ENCODE measurements at places on chromosomes 5 and 9.

GRCh38 chr9:17528859-17529258, 50.0 kb upstream of the SH3GL2 start:
- H3K27ac ChIP-seq: no peak overlapping the region
- H3K4me1 ChIP-seq: no peaks in the 10 kb centered on the region
- H3K36me3 ChIP-seq: no peaks in the 10 kb centered on the region
- no peak overlapping the region for H3K4me3 ChIP-seq
- no peak for DNase-seq

DNA sequence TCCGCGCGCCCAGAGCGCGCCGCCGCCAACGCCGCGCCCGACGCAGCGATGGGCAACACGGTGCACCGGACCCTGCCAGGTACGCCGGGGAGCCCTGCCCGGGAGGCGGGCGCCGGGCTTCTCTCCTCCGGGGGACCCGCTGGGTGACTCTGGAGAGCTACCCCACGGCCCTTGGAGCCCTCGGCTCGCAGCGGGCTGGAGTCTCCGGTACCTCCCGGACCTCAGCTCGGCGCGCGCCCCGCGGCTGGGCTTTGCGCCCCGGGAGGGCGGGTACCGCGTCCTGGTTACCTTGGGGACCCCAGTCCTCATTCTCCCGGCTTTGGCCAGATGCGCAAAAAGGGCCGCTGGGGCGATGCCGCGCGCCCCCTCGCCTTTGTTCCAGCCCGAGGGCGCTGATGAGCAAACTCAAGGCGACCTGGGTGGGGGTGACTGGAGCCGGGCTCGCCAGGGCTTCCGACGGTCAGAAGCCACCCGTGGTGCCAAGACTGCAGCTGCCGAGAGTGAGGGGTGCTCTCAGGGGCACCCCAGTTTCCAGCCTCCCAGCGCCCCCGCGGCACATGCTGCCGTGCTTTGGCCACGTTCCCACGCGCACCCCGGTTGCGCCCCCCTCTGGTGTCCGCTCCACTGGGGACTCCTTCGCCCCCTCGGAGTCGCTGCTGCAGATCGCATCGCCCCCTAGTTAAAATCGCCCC, 442 bp downstream of the NEURL1B start:
- H3K4me1 ChIP-seq: peaks cover 14% of the 10 kb centered on the region
- H3K4me3 ChIP-seq: peak overlapping the region; percentile 46
- H3K36me3 ChIP-seq: peaks cover 10% of the 10 kb centered on the region
- peaks cover 32% of the 10 kb centered on the region for H3K27me3 ChIP-seq
- peak overlapping the region; percentile 33 for H3K27ac ChIP-seq

DNA sequence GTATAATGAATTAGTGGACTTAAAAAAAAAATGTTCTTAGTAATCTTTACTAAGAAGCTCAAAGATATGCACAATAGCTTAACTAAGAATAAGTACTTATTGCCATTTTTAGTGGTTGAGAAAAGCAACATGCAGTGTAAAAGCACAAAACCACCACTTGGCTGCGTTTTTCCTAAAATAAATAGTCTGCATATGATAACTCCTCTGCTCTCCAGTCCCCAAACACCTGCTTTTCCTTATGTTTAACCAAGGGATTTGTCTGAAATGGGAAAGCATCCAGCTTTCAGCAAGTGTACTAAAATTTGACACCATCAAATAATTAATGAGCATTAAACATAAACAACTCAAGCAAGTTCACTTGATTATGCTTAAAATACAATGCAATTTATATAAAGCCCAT, 41.4 kb downstream of the PSIP1 start:
- no peak overlapping the region for H3K4me3 ChIP-seq
- no peaks in the 10 kb centered on the region for H3K27me3 ChIP-seq
- no peak overlapping the region for H3K27ac ChIP-seq

DNA sequence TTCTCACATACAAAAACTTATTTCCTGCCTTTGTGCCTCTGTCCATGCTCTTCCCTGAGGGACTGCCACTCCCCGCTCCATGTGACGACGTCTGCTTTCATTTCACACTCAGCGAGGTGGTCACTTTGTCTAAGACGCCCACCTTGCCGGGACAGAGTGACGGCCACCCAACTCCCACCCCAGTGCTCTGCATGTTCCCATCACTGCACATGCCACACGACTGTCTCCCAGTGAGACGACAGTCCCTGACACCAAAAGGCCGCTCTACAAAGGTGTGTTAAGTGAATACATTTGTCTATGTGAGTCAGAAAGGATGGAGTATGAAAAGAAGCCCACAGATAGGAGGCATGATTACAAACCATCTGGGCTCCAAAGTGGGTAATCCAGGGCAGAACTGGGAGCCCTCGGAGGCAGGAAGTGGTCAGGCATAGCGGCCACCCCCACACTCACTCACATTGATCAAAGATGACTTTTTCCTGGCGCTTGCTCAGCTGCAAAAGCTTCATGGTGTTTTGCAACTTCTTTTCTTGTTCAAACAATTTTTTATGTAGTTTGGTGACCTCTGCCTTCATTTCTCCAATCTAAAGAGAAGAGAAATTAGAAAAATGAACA, 185.8 kb downstream of the CDK5RAP2 start:
- peak overlapping the region; percentile 56 for H3K27ac ChIP-seq
- peak; percentile 29 for DNase-seq
- no peaks in the 10 kb centered on the region for H3K27me3 ChIP-seq
- H3K36me3 ChIP-seq: peaks cover 60% of the 10 kb centered on the region
- H3K4me1 ChIP-seq: peaks cover 14% of the 10 kb centered on the region

DNA sequence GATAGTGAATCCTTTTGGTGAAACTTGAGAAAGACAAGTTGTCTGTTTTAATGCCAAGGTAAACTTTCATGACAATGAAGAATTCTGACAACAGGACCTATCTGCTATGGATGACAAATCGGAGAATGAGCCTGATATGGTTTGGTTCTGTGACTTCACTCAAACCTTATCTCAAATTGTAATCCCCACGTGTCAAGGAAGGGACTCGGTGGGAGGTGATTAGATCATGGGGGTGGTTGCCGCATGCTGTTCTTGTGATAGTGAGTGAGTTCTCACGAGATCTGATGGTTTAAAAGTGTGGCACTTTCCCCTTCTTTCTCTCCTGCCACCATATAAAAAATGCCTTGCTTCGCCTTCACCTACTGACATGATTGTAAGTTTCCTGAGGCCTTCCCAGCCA, 1964.1 kb upstream of the CDH9 start:
- no peak overlapping the region for H3K4me3 ChIP-seq
- H3K36me3 ChIP-seq: no peaks in the 10 kb centered on the region
- DNase-seq: no peak
- H3K27ac ChIP-seq: no peak overlapping the region
- no peaks in the 10 kb centered on the region for H3K27me3 ChIP-seq

All from thymus (tissue), 14 donors.